ENCODE measurements at places on chromosomes 3 and 15.

- no peak for DNase-seq
Measured at GRCh38 chr3:49358884-49359225, 702 bp upstream of the GPX1 start.

GRCh38 chr15:37098468-37099318 lies 1.7 kb downstream of the MEIS2 start:
- peak; percentile 53 for DNase-seq

GRCh38 chr3:111831840-111832239 lies 27.2 kb upstream of the PHLDB2 start:
- DNase-seq, result peak; percentile 50

- no peak for DNase-seq
Measured at GRCh38 chr3:3476669-3477068, 297.2 kb upstream of the CRBN start.
